NCI-H1417 (cell line): ENCODE measurements at places on chromosomes 11 and 22.

- DNase-seq = no peak
Measured at GRCh38 chr11:62905296-62905695, 15.9 kb downstream of the CHRM1 start.

DNA sequence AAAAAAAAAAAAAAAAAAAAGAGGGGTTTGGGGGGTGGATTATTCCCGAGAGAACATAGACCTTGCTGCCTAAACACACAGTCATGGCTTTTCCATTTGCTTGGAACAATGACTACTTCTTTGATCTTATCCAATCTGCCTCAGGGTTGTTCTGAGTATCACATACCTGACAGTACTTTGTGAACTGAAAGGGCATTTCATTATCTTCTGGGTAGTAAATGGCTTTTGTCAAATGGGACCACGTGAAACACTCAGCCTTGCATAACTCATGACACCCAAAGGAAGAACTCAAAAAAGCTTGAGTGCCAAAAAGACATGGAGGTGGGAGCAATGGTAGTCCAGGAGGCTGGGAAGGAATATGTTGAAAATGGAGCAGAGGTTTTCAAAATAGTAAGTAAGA lies 123.2 kb upstream of the BID start:
- no peak for DNase-seq

DNA sequence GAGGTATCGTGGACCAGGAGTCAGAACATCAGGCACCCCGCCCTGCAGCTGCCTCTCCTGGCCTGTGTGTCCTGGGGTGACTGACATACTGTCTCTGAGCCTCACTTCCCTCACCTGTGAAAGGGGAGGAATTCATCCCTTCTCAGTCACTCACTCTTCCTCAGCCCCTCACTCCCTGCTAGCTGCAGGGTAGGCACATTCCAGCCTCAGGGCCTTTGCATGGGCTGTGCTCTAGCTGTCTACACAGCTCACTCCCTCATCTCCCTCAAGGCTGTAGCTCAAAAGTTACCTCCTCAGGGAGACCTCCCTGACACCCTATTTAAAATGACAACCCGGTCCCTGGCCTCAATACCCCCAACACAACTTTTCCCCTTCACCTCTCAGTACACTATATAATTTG lies 2.5 kb downstream of the TP53I11 start:
- DNase-seq = no peak

- DNase-seq = no peak
Measured at GRCh38 chr11:6652182-6652581, 3.4 kb downstream of the DCHS1 start.

DNA sequence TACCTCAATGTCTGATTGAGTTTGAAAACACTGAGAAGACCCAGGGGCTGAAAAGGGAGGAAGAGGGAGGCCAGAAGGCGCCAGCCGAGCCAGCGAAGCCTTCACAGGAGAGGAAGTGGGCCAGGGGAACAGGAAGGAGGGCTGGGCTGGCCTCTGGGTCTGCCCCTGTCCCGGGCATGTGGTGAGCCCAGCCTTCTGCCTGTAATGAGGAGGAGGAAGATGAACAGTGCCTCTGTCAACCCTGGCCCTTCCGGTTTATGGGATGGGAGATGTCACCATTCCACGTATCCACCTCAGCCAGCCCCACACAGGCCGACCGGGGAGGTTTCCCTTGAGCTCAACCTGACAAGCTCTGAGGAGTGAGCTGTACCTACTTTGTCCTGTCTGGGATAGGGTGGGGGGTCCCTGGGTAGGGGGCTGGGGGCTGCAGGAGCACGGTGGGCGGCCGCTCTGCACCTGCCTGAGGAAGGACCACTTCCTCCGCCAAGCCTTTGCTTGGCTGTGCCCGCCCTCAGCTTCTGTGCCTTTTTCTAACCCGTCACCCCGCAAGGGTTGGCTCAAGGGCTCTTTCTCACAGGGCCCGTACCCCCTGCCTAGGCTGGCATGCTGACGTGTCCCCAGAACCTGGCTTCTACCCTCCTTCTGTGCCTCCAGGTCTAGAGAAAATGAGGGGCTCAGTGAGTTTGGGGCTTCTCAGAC lies 2.0 kb downstream of the PARVG start:
- DNase-seq = no peak

- no peak for DNase-seq
Measured at GRCh38 chr11:111220721-111221120, 24.8 kb upstream of the POU2AF2 start.

- no peak for DNase-seq
Measured at GRCh38 chr11:134644476-134645456, 232.7 kb upstream of the B3GAT1 start.

DNA sequence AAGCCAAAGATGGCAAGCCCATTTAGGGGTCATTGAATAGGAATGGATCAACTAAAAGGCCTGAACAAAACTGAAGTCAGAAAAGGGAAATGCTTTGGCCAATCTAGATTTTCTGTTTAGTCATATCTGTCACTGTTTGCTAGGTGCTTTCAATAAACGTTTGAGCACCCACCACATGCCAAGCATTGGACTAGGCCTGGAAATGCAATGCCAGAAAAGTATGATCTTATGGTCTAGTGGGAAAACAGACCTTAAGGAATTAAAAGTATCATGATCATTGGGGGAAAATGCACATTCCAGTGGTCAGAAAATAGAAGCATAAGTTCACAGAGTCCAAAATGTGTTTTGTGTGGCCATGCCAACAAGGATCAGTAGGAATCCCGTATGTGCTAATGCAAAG lies 76.8 kb upstream of the BIRC3 start:
- no peak for DNase-seq

GRCh38 chr11:133222425-133223330 lies 309.6 kb downstream of the OPCML start:
- DNase-seq = peak; percentile 64

GRCh38 chr11:121119440-121119839 lies 18.4 kb downstream of the TECTA start:
- DNase-seq = peak; percentile 8

- DNase-seq = no peak
Measured at GRCh38 chr11:108025387-108026080, 16.8 kb downstream of the CUL5 start.
